Stimulated activated CD8-positive, alpha-beta memory T cell treated with anti-CD3 and anti-CD28 coated beads, Interleukin-4, amount 100 ng/mL, for 4 hours (primary cell): ENCODE measurements at places on chromosomes 1 and 21.

- peak; percentile 23 for DNase-seq
Observed at GRCh38 chr1:198620951-198621824, 17.7 kb upstream of the PTPRC start.

- DNase-seq: no peak
Observed at GRCh38 chr1:8985915-8986813, 40.1 kb downstream of the SLC2A7 start.

DNA sequence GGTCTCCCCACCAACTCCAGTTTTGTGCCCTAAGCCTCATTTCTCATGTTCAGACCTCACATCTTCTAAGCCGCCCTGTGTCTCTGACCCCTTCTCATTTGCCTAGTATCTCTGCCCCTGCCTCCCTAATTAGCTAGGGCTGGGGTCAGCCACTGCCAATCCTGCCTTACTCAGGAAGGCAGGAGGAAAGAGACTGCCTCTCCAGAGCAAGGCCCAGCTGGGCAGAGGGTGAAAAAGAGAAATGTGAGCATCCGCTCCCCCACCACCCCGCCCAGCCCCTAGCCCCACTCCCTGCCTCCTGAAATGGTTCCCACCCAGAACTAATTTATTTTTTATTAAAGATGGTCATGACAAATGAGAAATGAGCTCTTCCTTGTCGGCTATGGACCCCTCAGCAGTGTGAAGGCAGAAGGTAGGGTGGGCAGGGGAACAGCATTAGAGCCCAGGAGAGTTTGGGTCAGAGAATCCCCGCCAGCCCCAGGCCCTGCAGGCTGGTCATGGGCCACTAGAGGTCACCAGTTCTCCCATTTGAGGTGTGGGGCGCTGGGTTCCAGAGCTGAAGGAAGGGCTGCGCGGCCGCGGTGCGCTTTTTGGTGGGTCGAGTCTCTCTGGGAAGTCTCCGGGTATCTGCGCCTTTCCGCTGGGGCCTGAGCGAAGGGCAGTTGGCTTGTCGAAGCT lies 11.5 kb downstream of the ADAMTSL4 start:
- peak; percentile 72 for DNase-seq

- DNase-seq: no peak
Observed at GRCh38 chr1:225851805-225852204, 30.4 kb downstream of the TMEM63A start.

- DNase-seq: peak; percentile 7
Observed at GRCh38 chr1:169312084-169312954, 55.3 kb downstream of the NME7 start.
